ENCODE measurements at places on chromosomes 2 and 18. TPM values are rescaled to one million over a fixed set of nuclear protein-coding genes. Genes with fewer than 3 reads are reported as not detected.

Gene MITD1
- 61.4 TPM for total RNA-seq

DNA sequence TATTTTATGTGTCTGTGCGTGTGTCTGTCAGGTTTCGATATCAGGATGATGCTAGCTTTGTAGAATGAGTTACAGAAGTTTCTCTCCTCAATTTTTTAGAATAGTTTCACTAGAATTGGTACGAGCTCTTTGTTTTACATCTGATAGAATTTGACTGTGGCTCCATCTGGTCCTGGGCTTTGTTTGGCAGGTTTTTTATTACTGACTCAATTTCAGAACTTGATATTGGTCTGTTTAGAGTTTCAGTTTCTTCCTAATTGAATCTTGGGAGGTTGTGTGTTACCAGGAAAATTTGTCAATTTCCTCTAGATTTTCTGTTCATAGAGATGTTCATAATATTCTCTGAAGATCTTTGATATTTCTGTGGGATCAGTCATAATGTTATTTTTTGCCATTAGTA, 289.4 kb upstream of the COL3A1 start:
- no peak overlapping the region for H3K4me3 ChIP-seq
- H3K27ac ChIP-seq: no peak overlapping the region
- no peaks in the 10 kb centered on the region for H3K27me3 ChIP-seq
- DNase-seq: no peak

DNA sequence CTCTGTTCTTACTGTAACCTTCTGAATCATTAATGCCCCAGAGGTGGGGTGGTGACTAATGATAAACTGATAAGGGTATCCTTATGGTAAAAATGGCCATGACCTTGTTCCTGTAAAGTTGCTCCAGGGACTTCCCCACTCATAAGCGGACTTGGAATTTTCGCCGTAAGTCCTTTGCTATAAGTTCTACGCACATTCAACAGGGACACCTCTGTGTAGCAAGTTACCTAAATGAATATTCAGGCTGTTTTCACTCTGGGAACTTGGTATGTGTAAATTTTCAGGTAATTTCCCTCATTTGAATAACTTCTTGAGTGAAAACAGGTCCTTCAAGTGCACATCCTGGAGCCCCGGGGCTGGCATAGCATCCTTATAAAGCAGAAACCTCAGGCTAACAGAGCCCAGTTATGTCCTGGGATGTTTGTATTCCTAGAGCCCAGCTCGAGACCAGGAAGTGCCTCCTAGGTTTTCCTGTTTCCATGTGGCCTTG, 9.4 kb upstream of the AGFG1 start:
- peaks cover 89% of the 10 kb centered on the region for H3K4me1 ChIP-seq
- peak; percentile 76 for DNase-seq
- peak overlapping the region; percentile 99 for H3K27ac ChIP-seq
- no peaks in the 10 kb centered on the region for H3K36me3 ChIP-seq
- peak overlapping the region; percentile 72 for H3K4me3 ChIP-seq

DNA sequence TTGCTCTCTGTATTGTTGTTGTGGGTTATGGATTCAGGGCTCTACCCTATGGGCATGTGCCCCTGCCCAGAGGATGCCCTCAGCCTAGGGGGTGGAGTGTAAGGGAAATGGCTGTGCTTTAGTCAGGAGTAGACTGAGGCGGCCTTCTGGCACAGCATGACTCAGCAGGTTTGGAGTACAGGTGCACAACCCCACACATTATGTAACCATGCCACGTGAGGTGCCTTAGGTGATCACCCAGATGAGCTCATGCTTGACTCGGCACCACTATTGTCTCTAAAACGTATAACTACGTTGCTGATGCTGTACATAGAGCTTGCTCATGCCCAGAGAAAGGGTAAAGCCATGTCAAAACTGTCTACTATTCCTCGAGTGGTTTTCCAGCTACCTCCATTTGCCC, 48.3 kb upstream of the ZC3H15 start:
- DNase-seq: no peak
- no peak overlapping the region for H3K27ac ChIP-seq
- peaks cover 40% of the 10 kb centered on the region for H3K36me3 ChIP-seq
- no peaks in the 10 kb centered on the region for H3K4me1 ChIP-seq
- H3K27me3 ChIP-seq: no peaks in the 10 kb centered on the region
- no peak overlapping the region for H3K4me3 ChIP-seq

DNA sequence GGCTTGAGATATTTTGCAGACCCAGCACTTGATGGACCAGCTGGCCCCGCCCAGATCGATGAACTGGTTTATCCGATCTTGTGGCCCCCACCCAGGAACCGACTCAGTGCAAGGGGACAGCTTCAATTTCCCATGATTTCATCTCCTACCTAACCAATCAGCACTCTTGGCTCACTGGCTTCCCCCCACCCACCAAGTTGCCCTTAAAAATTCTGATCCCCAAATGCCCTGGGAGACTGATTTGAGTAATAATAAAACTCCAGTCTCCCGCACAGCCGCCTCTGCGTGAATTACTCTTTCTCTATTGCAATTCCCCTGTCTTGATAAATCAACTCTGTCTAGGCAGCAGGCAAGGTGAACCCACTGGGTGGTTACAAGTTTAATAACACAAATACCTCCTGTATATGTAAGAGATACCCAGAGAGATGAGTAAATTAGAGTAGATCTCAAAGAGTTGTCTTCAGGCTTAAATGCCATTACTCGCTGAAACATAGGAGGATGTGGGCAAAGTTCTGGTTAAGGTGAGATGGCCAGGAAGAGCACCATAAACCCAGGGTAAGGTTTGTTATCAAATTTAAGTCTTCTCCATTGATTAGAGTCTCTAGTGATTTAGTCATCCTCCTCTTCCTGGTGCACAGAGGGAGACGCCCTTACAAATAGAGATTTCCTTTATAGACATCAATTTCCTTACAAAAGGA, 222.8 kb downstream of the ARL4C start:
- peaks cover 44% of the 10 kb centered on the region for H3K4me1 ChIP-seq
- peak; percentile 35 for DNase-seq
- H3K27ac ChIP-seq: peak overlapping the region; percentile 7
- H3K4me3 ChIP-seq: no peak overlapping the region
- no peaks in the 10 kb centered on the region for H3K27me3 ChIP-seq
- H3K36me3 ChIP-seq: no peaks in the 10 kb centered on the region

DNA sequence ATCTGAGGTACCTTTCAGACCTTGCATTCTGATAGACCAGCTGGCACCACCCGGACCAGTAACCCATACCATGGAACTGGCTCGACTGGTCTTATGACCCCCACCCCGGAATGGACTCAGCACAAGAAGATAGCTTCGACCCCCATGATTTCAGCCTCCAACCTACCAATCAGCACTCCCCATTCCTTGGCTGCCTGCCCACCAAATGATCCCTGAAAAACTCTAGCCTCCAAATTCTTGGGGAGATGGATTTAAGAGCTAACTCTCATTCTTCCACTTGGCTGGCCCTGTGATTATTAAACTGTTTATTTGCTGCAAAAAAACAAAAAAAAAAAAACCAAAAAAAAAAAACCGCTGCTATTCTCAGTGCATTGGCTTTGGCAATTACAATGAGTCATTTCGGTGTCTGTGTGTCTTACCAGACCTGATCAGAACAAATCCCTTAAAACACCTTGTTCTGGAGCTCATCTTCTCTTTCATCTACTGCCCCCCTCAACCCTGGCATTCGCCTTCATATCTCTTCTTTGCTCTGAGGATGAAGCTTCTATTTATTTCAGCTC, 60.1 kb upstream of the KIF5C start:
- no peak overlapping the region for H3K4me3 ChIP-seq
- no peaks in the 10 kb centered on the region for H3K4me1 ChIP-seq
- no peak for DNase-seq
- H3K36me3 ChIP-seq: no peaks in the 10 kb centered on the region

GRCh38 chr2:170461889-170462288, 253.2 kb upstream of the SP5 start:
- H3K27ac ChIP-seq: no peak overlapping the region
- no peak overlapping the region for H3K4me3 ChIP-seq
- H3K4me1 ChIP-seq: no peaks in the 10 kb centered on the region
- no peak for DNase-seq
- H3K36me3 ChIP-seq: no peaks in the 10 kb centered on the region

DNA sequence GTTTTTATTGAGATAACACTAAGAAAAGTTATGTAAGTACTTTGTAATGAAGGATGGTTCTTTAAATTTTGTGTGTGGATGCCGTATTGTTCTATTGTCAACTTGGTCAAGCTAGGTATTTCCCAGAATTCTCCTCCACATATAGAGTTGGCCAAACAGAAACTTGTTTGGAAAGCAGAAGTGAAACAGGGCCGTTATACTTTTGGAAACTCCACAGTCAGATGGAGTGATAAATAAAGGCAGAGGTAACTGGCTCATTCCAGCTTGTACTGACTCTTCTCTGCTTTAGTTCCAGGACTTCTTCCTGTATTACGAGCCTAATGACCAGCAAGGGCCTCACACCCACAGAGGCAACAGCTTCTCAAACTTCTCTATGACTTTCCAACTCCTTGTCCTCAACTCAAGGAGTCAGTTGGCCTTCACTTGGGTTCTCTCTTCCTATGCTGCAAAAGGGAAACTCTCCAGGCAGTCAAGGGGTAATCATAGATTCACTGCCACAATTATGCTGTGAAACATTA, 16.4 kb upstream of the STARD7 start:
- no peaks in the 10 kb centered on the region for H3K27me3 ChIP-seq
- H3K4me1 ChIP-seq: peaks cover 4% of the 10 kb centered on the region
- no peak for DNase-seq
- no peak overlapping the region for H3K4me3 ChIP-seq
- H3K36me3 ChIP-seq: peaks cover 2% of the 10 kb centered on the region

- H3K4me3 ChIP-seq: peak overlapping the region; percentile 75
- no peak overlapping the region for H3K27ac ChIP-seq
- H3K36me3 ChIP-seq: no peaks in the 10 kb centered on the region
- DNase-seq: no peak
- H3K27me3 ChIP-seq: no peaks in the 10 kb centered on the region
- peaks cover 38% of the 10 kb centered on the region for H3K4me1 ChIP-seq
Measured at GRCh38 chr2:37672870-37673184, 1.4 kb upstream of the CDC42EP3 start.

Gene IL1R2
- 10.3 TPM for total RNA-seq

Gene CFC1
- not detected for total RNA-seq

DNA sequence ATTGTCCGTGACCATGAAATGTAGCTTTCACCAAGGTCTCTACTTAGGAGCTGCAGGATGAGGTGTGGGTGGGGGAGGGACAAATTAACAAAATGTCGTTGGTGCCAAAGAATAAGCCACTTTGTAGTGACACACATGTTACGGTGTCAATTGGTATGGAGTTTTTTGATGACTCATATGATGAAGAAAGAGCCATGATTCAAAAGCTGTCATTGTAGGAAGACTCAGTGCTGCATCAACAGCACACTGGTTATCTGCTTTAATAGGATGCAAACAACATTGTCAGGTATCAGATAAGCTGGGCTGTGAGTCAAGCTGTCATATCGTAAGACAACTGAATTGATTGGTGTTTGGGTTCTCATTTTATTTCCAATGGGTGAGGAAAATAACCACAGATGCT, 36.6 kb upstream of the BOD1L2 start:
- no peak for DNase-seq
- no peak overlapping the region for H3K4me3 ChIP-seq
- H3K27me3 ChIP-seq: peaks cover 13% of the 10 kb centered on the region
- H3K27ac ChIP-seq: no peak overlapping the region
- H3K36me3 ChIP-seq: no peaks in the 10 kb centered on the region

Gene LAMA1
- not detected for total RNA-seq

- H3K36me3 ChIP-seq: no peaks in the 10 kb centered on the region
- no peak overlapping the region for H3K4me3 ChIP-seq
- DNase-seq: no peak
- H3K27me3 ChIP-seq: peaks cover 13% of the 10 kb centered on the region
- peaks cover 27% of the 10 kb centered on the region for H3K4me1 ChIP-seq
- H3K27ac ChIP-seq: no peak overlapping the region
Measured at GRCh38 chr2:157258520-157259326, 1.2 kb downstream of the GALNT5 start.

GRCh38 chr18:74196220-74197119, 48.1 kb downstream of the TIMM21 start:
- H3K27me3 ChIP-seq: peaks cover under 1% of the 10 kb centered on the region
- H3K4me3 ChIP-seq: peak overlapping the region; percentile 63
- DNase-seq: peak; percentile 64
- peaks cover 3% of the 10 kb centered on the region for H3K4me1 ChIP-seq

Gene GAL3ST2
- not detected for total RNA-seq

DNA sequence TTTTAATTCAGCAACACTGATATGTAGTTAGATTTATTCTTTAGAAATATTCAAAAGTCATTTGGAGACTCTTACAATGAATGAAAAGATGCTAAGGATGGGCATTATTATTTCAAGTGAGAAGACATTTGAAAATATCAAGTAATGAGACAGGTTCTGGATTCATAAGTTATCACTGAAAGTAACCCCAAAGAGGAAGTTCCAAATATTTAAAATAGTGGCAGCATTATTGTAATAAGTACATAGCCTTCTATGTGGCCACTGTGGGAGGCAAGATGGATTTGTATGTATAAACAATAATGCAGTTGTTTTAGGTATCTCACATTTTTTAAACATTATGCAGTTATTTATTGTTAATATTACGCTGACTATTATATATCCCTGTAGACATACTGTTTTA, 29.7 kb downstream of the ZC3H6 start:
- no peaks in the 10 kb centered on the region for H3K27me3 ChIP-seq
- DNase-seq: no peak
- H3K4me3 ChIP-seq: no peak overlapping the region
- H3K36me3 ChIP-seq: peaks cover 8% of the 10 kb centered on the region
- H3K4me1 ChIP-seq: peaks cover 7% of the 10 kb centered on the region

Gene ADCYAP1
- total RNA-seq: not detected

Gene PROKR1
- total RNA-seq: not detected

Gene IL36B
- not detected for total RNA-seq

DNA sequence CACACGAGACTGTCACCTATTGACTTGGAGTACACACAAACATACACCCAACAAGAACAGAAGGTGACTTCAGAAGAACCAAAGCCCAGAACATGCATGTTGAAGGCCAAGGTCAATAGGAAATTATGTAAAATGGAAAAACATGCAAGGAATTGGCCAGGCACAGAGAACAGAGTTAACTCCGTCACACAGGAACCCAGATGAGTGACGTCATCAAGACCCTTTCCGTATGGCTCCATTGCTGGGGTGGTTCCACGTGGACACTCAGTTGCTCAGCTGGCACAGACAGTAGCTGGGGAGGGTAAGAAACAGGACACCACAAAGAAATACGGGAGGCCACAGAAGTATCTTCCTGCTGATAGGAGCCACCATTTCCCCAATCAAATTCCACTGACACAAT, 18.4 kb downstream of the SOX11 start:
- H3K4me3 ChIP-seq: no peak overlapping the region
- DNase-seq: no peak
- no peak overlapping the region for H3K27ac ChIP-seq

DNA sequence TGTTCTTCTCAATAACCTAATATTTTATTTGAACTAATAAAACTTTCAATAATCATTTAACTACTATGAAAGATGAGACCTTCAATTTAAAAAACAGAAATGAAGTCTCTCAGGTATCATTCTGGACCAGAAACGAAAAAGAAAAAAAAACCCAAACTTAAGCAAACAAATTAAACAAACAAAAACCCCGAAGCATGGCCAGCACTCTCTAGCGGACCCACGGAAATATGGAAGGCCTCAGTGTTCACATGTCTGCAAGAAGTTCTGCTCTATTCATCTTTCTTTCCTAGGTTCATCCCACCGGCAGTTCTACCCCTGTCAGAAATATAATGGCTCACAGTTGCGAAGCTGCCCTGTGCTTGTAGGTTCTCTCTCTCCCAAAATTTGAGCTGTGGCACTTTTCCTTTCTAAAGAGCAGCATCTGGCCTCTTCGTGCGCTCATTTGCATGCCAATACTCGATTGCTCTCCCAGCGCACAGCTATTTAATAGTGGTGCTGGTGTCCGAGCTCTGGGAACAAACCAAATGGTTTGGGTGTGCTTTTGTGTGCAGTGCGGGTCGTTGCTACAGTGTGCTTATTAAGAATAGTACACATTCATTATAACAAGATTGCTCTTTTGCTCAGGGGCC, 129.0 kb upstream of the ZEB2 start:
- no peaks in the 10 kb centered on the region for H3K4me1 ChIP-seq
- H3K27me3 ChIP-seq: no peaks in the 10 kb centered on the region
- no peaks in the 10 kb centered on the region for H3K36me3 ChIP-seq
- no peak overlapping the region for H3K27ac ChIP-seq
